ENCODE measurements at places on chromosomes 1 and 21.

- no peak for DNase-seq
Observed at GRCh38 chr1:211735208-211736170, 60.1 kb upstream of the NEK2 start.

DNA sequence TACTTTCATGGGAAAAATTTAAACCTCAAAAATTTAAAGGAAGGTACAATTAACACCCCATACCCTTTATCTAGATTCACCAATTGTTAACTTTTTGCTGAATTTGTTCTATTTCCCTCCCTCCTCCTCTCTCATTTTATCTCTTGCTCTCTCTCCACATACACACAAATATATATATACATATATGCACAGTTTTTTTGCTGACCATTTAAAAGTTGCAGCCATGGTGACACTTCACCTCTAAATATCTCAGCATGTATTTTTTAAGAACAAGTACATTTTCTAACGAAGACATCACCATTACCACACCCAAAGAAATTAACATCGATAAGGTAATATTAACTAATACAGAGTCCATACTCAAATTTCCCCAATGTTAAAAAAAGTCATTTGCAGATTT lies 33.9 kb downstream of the LRIG2 start:
- no peak for DNase-seq

GRCh38 chr1:74340656-74341055 lies 105.5 kb downstream of the TNNI3K start:
- DNase-seq = no peak

GRCh38 chr1:34460193-34460592 lies 283.5 kb downstream of the C1orf94 start:
- peak; percentile 1 for DNase-seq

GRCh38 chr21:34989337-34990151 lies 59.6 kb downstream of the RUNX1 start:
- DNase-seq = peak; percentile 21

- no peak for DNase-seq
Observed at GRCh38 chr21:33828083-33828482, 87.5 kb downstream of the ATP5PO start.

All from stimulated activated CD8-positive, alpha-beta memory T cell treated with anti-CD3 and anti-CD28 coated beads, Interleukin-7, amount 100 ng/mL, for 4 hours (primary cell).